ENCODE measurements at places on chromosomes 4 and X.

DNA sequence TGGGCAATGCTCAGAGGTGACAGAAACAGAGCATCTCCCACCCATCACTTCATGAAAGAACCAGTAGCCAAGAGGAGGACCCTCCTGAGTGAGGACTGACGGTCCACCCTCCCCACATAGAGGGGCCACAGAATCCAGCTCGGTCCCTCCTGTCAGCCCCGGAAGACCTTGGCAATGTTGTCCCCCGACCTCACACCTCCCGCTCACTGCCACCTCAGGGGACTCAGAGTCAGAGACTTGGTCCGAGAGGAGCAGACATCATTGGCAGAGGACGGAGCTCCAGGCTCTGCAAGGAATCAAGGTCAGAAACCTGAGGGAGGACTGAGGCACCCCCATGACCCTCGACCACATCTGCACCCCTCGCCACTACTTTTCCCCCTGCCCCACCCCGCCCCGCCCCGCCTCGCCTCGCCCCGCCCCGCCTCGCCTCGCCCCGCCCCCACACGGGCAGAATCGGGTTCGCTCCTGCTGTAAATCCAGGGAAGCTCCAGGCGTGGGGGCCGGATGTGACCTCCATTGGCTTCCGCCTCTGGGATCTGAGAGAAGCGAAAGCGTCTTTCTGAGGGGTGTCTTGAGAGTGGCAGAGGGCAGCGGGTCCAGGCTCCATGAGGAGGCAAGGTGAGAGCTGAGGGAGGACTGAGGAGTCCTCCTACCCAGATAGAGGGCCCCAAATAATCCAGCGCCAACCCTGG, at the start of gene MAGEA11:
Gene MAGEA11 (plus strand): TSS at position 516 of the 692 bp plus-strand sequence. CDS start 1,100 bp downstream, outside the sequence.
- no peak for DNase-seq

DNA sequence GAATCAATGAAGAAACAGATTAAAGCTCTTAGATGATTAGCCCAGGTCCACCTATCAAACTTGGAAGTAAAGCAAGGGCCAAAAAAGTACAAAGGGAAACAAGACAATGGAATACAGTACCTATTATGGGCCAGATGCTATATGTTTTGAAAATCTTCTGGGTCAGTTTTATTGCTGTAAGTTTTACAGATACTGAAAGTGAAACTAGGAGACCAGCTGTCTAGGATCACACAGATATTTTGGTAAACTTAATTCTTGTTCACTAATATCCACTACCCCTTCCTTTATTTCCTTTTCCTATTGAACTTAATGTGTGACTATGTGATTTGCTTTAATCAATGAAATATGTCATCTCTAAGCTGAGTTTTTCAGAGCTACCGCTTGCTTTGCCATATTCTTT, 505.4 kb upstream of the PITX2 start:
- DNase-seq = no peak

- no peak for DNase-seq
Observed at GRCh38 chr4:183828125-183828524, 77.0 kb upstream of the STOX2 start.

DNA sequence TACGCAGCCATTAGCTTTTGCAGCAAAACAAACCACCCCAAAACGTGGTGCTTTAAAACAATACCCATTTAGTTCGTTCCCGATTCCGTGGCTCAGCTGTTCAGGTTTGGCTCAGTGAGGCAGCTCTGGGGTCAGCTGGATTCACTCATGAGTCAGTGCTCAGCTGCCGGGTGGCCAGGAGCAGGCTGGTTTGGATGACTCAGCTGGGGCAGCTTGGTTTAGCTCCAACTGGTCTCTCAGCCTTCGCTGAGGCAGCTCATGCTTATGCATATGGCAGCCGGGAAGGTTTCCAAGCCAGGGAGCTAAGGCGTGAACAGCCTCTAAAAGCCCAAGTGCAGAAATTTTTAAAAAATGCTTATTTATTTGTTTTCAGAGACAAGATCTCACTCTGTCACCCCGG, 13.3 kb upstream of the CD99 start:
- no peak for DNase-seq

DNA sequence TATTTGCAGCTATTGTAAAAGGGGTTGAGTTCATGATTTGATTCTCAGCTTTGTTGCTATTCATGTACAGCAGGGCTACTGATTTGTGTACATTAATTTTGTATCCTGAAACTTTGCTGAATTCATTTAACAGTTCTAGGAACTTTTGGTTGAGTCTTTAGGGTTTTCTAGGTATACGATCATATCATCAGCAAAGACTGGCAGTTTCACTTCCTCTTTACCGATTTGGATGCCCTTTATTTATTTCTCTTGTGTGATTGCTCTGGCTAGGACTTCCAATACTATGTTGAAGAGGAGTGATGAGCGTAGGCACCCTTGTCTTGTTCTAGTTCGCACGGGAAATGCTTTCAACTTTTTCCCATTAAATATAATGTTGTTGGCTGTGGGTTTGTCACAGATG, 48.1 kb downstream of the NPY1R start:
- no peak for DNase-seq

DNA sequence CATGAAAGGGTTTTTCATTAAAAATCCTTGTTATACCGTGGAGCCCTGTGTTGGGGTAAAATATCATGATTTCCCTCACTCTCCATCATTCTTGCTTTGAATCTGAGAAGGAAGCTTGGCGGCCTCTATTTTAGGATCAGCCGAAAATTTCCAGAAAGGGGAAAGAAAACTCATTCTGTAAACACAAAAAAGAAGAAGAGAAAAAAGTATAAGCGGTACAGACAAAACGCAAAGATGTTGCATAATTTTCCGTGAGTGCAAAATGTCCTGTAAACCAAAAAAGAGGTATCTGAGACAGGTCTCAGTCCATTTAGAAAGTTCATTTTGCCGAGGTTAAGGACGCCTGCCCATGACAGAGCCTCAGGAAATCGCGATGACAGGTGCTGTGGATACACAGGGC, 5.3 kb downstream of the CSF2RA start:
- no peak for DNase-seq

DNA sequence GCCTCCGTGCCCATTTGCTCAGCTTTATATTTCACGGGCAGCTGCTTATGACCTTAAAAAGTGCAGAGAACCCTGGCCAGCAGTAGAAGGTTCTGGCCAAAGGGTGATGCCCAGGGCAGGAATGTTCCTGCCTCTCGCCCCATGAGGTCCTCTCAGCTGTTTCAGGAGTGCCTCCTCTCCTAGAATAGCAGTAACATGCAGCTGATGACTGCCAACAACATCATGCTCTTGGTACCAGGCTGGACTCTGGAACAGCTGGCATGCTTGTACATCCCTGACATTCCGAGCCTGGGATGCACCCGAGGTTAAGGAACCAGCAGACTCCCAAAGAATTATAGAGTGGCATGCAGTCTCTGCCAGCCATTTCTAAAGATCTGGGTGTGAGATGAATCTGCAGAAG, 11.7 kb upstream of the TENM3 start:
- no peak for DNase-seq

DNA sequence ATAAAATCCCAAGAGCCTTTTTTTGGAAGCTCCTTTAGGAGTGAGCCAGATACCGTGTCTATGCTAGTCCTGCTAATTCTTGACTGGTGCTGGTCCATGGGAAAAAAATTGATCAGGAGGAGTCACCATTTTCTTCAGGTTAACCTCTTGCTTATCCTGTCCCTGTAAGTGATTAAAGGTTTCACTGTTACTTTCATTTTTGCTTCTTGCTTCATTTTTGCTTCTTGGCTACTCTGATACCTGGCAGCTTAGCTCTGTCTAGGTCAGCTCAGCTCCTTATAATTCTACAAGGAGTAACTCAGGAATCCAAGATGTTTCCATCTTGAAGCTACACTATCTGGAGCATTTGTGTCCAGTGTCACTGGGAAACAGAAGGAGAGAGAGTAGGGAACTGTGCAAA, 45.7 kb downstream of the AFM start:
- DNase-seq = no peak
